ENCODE measurements at places on chromosomes 3 and 15.
A peak's percentile ranks its signal among the peaks of the same experiment; 100 is the strongest.

GRCh38 chr3:122577409-122578031 lies at the start of gene PARP15:
Gene PARP15, plus strand, starts transcription at chr3:122577650. Its CDS starts 18 bp downstream, at chr3:122577668.
- DNase-seq = peak; percentile 63

GRCh38 chr15:38867556-38867955 lies 302.9 kb upstream of the RASGRP1 start:
- no peak for DNase-seq

DNA sequence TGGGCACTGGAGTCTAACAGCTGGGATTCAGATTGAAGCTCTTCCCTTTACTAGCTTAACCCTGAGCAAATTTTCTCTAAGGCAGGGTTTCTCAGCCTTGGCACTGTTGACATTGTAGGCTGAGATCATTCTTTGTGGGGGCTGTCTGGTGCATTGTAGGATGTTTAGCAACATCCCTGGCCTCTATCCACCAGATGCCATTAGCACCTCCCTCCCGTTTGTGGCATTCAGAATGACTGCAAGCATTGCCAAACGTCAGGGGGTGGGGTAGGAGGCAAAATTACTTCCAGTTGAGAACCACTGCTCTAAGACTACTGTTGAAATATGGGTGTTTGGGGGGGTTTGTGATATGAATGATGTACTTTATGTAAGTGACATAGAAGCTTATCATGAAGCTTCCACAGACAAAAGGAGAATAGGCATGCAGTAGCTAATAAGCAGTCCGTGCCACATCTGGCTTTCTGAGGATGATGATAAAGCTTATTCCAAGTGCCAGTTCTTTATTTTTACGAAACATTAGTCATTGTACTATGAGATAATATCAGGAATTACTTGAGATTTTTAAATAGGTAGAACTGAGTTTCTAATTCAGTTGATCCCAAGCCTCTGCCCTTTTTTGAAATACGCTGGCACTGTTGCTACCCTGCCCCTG lies 39.3 kb downstream of the NKIRAS1 start:
- no peak for DNase-seq

GRCh38 chr3:22392859-22393258 lies 641.8 kb upstream of the ZNF385D start:
- no peak for DNase-seq

- DNase-seq = no peak
Measured at GRCh38 chr3:116059421-116060096, 385.7 kb downstream of the LSAMP start.
